Stimulated activated CD8-positive, alpha-beta memory T cell treated with anti-CD3 and anti-CD28 coated beads, Interleukin-15, amount 100 ng/mL, for 1 hour (primary cell): ENCODE measurements at places on chromosomes 4 and X.

DNA sequence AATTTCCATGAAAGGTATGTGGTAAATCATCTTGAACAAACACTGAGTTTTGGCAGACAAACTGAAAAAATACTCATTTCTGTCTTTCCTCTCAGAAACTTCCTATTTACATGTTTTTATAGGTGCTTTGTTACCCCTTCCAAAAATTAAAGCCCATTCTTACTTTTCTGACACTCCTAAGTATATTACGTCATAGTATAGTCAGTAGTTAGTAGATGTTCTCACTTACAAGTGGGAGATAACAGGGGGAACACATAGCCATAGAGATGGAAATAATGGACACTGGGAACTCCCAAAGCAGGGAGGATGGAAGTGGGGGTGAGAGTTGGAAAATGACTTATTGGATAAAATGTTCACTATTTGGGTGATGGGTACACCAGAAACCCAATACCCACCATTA, 28.8 kb downstream of the TXK start:
- DNase-seq = no peak

- no peak for DNase-seq
Observed at GRCh38 chr4:77699731-77700210, 94.2 kb downstream of the CXCL13 start.

DNA sequence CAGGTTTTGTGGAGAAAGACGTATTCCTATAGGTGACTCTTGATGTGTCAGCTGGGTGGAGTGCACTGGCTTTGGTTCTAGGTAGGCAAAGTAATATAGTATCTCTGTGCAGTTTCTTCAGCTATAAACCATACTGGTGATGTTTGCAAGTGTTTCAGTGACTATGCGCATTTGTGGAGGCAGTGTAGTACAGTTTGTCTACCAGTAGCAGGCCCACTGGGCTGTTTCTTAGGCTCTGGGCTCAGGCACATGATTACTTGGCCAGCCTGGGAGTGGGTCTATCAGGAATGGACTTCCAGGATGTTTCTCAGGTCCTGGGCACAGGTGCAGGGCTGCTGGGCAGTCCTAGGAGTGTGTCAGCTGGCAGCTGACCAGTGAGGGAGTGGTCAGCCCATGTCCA, 51.9 kb upstream of the INTU start:
- no peak for DNase-seq

DNA sequence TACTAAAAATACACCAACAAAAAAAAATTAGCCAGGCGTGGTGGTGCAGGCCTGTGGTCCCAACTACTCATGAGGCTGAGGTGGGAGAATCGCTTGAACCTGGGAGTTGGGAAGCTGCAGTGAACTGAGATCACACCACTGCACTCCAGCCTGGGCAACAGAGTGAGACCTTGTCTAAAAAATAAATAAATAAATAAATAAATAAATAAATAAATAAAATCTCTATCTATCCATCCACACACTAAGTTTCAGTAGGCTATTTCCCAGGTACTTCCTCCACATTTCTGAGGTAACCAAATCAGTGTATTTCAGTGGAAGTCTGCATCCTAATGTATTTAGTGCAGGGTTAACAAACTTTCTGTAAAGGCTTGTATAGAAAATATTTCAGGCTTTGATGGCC, 10.9 kb downstream of the ABRAXAS1 start:
- no peak for DNase-seq

- no peak for DNase-seq
Observed at GRCh38 chrX:22665818-22666217, 333.9 kb upstream of the DDX53 start.

DNA sequence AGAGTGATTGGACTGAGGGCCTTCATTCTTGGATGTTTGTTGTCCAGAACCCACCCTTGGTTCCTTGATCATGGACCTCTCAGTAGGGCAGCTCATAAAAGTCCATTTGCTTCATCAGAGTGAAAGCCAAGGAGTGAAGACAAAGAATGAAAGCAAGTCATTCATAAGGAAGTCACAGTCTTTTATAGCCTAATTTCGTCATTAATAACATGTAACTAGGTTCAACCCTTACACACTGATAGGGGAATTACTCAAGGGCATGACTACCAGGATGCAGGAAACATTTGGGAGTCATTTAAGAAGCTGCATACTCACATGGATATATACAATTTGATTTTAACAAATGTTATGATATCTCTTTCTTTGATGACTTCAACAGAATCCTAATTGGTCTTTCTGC, 95.2 kb downstream of the RPA4 start:
- DNase-seq = no peak

- DNase-seq = no peak
Observed at GRCh38 chrX:4876268-4876667, 1162.8 kb upstream of the PRKX start.
